ENCODE measurements at places on chromosomes 3 and 15. TPM values are rescaled to one million over a fixed set of nuclear protein-coding genes. Genes with fewer than 3 reads are reported as not detected.

DNA sequence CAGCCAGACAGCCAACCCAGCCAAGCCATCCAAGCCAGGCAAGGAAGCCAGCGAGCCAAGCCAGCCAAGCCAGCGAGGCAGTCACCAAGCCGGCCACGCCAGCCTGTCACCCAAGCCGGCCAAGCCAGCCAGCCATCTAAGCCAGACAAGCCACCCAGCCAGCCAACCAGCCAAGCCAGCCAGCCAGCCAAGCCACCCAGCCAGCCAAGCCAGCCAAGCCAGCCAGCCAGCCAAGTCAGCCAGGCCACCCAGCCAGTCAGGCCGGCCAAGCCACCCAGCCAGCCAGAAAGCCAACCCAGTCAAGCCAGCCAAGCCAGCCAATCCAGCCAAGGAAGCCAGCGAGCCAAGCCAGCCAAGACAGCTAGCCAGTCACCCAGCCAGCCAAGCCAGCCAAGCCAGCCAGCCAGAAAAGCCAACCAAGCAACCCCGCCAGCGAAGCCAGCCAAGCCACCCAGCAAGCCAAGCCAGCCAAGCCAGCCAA is 201.2 kb downstream of the GOLGA6L6 start:
- no peak for DNase-seq

DNA sequence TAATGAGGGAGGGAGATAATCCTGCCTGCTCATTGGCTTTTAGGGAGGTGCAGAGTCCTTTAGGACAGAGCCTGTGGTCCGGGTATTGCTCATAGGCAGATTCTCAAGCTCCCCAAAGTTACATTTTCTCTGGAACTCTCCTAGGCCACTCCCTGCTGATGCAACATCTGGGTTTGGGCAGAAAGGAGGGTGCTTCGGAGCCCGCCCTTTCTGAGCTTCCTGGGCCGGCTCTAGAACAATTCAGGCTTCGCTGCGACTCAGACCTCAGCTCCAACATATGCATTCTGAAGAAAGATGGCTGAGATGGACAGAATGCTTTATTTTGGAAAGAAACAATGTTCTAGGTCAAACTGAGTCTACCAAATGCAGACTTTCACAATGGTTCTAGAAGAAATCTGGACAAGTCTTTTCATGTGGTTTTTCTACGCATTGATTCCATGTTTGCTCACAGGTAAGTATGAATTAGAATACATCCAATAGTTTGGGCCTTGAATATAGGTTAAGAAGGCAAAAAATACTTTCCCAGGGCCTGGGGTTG is at the start of gene IL20RB:
Gene IL20RB, plus strand, starts transcription at position 233 of the 538 bp plus-strand sequence. Its CDS starts 131 bp downstream, at position 364.
- DNase-seq: peak; percentile 94

DNA sequence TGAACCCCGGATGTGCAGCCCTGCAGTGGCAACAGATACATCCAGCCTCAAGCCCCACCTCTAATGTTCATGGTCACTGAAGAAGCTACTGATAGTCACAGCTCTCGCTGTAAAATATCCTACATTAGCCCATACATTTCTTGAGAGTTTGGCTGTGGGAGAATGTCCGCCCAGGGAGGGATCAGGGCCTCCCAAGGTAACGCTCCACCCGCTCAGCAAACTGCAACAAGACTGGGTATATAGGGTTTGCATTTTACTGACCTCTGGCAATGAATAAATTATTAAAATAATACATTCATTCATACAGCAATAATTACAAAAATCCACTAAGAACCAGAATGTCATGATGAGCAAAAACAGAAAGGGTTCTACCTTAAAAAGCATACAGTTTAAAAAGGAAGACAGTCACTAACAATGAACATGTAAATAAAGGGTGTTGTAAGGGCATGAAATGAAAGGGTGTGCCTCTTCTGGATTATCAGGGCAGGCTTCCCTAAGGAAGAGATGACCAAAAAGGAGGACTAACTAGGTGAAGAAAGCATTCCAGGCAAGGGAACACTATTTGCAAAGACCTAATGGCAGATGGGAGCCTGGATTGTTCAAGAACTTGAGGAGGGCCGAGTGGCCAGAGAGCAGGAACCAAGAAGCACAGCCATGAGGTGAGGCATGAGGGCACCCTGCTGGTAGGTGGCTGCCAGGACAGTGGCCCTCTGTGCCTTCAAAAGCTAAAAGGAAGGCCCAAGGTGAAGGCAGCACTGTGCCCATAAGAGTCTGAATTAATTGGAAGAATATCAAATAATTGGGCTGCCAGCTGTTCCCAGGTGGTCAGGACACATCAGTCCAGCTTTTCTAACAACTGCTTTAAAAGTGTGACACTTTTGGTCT is 28.1 kb upstream of the CTDSPL start:
- no peak for DNase-seq

Gene SHC4
- 2.2 TPM for total RNA-seq

Gene RBMS3
- 84.1 TPM for total RNA-seq

Gene DPPA2
- total RNA-seq: not detected

Gene CAMK1
- 24.5 TPM for total RNA-seq

Data from fibroblast of the aortic adventitia (primary cell).